GM12865 (cell line): ENCODE measurements at places on chromosomes 6 and 20.

GRCh38 chr20:43972692-43973091, 58.0 kb downstream of the TOX2 start:
- DNase-seq, result no peak

DNA sequence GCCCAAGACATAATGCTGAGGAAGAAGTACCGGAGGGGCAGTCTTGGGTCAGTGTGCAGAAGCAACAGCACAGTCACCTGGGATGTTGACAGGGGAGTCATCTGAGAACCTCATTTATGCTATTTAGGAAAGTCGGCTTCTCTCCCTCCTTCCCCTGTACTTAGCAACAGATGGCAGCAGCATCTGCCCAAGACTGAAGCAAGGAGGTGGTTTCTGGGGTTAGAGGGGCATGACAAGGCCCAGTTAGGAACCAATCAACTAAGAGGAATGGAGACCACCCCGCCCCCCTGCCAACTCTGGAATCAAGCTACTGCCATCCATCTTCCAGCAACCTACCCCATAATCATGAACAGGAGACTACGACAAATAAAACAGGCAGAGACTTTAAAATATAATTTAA, 21.7 kb downstream of the RIPK1 start:
- DNase-seq, result no peak

- no peak for DNase-seq
Observed at GRCh38 chr6:147281895-147282565, 77.8 kb downstream of the STXBP5 start.

DNA sequence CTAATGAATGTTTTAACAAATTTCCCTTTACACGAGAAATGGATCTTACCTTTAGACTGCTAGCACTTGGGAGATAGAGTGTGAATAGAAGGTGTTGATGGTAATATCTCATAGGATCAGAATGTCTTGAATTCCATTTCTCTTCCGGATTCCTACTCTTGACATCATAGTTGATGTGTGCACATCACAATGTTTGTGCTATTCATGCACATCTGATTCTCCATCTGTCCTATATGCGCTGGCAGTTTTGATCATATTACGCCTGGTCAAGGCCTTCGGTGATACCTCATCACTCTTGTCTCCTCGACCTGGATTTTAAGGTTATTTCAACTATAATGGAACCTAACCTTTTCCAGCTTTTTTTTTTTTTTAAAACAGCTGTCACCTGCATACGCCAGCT, 16.8 kb upstream of the ACAT2 start:
- no peak for DNase-seq

DNA sequence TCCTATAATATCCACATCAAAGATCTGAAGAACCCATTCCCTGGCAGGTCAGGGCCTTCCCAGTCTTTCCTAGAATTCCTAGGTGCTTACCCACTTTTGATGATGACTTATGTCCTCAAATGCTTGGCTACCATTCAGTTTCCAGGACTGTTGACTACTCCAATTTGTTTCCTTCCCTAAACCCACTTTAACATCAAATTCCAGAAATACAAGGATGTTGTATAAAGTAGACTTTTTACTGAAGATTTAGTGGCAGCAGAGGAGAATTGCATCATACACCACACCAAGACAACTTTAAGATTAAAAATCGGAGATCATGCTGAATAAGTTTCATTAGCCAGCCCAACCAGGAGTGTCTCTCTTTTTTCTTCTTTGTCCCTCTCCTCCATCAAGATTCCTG, 203.3 kb upstream of the LAMP5 start:
- DNase-seq, result no peak

DNA sequence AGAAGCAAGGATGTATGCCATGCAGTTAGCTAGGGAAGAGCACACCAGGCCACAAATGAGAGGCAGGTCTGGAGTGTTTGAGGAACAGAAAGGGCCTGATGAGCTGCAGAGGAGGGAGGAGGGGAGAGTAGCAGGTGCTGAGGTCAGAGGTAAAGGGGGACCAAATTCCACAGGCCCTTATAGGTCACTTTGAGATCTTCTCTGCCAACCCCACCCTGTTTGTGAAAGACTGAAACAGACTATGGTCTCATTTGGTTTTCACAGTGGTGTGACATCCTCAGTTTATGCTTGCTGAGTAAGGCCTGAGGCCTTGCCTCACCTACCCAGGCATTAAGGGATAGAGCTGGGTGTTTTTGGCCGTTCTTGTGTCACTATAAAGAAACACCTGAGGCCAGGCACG, 187.7 kb upstream of the MYLIP start:
- DNase-seq, result peak; percentile 83

GRCh38 chr6:163712981-163713380, 298.5 kb downstream of the QKI start:
- no peak for DNase-seq

GRCh38 chr6:122676146-122676545, 65.9 kb downstream of the PKIB start:
- DNase-seq, result no peak

- no peak for DNase-seq
Observed at GRCh38 chr20:22652681-22653588, 68.6 kb upstream of the FOXA2 start.

DNA sequence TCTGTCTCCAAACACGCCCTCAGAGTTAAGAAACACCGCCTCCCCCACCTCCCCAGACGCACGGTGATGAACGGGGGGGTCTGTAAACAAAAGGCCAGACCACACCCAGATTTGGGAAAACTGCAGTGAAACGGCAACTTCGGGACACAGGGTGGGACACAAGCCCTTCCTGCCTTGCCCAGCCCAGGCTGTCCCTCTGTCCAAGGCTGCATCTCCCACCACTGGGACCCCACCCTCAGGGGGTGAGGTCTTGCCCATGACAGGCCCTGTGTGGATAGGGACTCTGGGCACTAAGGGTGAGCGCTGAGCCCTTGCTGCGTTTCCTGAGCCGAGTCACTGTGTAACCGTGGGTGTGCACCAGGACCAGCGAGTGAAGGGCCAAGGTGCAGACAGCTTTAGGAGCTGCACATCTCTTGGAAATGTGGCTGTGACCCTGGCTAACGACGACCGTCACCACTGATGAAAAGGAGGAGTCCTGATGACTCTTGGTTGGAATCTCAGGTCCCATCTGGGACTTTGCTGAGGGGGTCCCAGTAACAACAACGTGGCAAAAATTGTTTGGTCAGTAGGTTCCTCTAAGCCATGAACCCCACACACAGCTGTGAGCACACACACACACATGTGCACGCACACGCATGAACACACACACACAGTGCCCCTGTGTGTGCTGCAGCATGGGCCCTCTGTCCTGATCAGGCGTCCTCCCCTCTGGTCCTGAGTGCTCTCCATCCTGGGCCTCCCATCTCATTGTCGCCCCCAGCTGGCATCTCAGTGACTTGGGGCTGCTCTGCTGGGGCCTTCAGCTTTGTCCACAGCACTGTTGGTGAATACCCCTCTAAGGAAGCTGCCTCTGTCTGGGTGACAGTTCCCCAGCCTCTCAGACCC, 100.6 kb downstream of the RAMACL start:
- no peak for DNase-seq

GRCh38 chr6:32406857-32407256, at the start of gene BTNL2:
Gene BTNL2 (minus strand): TSS chr6:32407181. CDS start chr6:32407123, 58 bp downstream.
- no peak for DNase-seq

GRCh38 chr20:32598606-32599005, 13.5 kb upstream of the NOL4L start:
- no peak for DNase-seq

DNA sequence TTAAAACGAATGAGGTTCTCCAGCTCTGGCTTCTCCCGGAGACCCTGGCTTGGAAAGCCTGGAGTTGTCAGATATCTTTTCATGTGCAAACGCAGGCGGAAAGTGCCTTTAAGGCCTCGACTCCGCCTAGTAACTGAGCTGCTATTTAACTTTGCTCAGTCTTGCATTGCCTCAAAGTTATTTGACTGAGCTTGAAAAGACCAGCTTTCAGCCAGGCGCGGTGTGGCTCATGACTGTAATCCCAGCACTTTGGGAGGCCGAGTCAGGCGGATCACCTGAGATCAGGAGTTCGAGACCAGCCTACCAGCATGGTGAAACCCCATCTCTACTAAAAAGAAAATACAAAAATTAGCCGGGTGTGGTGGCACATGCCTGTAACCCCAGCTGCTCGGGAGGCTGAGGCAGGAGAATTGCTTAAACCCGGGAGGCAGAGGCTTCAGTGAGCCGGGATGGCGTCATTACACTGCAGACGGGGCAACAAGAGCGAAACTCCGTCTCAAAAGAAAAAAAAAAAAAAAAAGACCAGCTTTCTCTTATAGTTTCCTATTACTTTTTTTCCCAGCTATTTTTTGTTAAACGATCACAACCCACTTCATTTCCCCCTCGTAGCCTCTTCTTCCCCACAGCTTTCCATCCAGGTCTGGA, 1.9 kb downstream of the GCNT2 start:
- no peak for DNase-seq

DNA sequence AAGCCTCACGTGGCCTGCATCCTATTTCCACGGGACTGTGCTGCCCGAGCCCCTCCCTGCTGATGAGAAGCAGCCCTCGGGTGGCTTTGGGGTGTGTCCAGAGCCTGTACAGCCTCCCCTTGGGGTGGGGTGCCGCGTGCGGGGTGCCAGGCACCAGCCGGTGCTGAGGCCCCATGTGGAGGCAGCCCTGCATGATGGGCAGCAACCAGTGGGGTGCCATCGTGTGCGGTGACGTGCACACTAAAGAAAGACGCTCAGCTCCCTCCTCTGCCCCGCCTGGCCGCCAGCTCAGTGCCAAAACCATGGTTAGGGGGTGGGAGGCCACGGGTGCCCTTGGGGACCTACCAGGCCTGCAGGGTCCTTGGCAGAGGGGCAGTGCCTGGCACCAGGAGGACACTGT, 26.2 kb downstream of the NTSR1 start:
- DNase-seq, result no peak

DNA sequence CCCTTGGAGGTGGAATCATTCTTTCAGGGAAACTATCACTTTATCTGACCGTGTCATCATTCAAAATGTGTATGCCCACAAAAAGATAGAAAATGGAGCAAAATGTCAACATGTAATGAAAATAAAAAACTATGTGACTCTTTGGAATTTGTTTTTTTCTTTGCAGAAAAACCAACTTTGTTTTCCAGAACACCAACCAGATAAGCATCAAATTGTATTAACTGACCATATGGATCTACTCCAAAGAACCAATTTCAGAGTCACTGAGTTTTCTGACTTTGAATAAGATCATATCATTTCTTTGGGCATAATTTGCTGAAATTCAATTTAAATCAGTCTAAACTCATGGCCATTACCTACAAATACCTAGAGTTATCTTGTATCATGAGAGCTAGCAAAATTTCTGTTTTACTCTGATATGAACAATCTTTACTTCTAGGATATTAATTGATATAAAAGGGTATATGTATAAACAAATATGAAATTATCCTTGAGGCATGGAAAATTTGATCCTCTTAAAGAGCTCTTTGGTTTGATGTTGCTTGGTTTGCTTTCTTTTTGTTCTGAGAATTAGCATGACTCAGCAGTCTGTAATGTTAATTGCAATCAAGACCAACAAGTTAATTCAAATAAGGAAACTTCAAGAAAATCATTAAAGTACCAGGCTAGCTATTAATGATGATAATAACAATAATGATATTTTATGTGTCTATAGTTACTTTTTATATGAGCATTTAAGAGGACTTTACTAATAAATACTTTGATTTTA, 444.4 kb upstream of the MARCKS start:
- no peak for DNase-seq

DNA sequence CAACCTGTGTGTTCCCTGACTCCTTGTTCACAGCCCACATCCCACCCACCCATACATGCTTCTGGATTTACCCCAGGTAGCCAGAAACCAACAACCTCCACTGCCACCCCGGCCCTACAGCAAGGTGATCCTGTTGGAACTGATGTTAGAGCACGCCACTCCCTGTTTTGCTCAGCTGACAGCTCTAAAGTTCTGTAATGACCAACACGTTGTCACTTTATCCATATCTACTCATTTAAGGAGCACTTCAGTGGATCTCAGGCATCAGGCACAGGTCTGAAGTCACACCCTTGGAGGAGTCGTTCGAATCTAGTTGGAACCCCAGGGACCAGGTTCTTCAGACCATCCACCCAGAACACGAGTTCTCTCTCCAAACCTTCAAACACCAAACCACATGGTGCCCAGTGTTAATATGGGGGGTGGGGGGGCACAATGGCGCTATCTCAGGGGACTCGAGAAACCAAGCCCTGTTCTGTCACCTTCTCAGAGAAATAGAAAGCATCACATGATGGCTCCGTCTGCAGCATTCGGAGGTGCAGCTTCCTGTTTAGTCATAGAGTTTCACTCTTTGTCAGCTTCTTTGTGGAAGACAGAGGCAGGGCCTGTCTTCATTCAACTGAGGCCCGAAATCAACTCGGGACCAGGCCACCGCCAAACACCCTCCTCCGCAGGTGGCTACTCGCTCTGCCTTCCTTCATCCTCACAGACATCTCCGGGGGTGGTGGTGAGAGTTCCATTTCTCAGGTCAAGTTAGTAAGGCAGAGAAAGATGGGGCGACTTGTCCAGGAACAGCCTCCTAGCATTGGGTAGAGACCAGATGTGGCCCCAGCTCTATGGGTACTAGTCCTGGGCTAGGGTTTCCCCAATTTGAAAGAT, 142.2 kb downstream of the NFATC2 start:
- DNase-seq, result peak; percentile 93

DNA sequence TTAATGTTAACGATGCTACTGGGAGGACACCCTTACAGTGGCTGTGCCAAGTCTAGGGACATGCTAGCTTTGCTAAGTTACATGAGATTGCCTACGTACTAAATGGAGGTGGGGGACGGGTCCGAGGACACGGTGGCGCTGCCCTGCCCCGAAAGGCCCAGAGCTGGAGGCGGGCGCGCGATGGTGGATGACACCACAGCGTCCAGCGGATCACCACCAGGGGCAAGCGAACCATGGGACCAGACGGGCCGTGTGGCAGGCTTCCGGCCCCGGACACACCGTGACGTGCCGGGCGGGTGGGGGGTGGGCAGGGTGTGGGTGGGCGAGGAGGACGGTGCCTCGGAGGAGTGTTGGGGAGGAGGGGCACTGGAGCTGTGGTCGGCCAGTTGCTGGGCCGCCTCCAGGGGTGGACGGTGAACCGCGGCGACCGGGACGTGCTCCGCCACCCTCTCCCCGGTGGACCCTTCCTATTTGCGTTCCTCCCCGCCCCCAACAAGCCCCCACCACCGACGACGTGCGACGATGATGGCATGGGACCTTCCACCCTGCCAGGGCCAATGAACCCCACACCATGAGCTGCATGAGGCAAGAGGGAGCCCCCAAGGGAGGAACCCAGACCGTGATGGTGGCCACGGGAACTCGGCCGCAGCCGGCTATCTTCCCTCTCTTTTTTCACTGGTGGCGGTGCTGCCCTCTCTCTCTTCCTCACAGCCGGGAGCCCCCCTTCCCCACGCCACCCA, 773.3 kb upstream of the DEFB115 start:
- DNase-seq, result no peak

- no peak for DNase-seq
Observed at GRCh38 chr6:76264468-76264867, 192.0 kb upstream of the IMPG1 start.
